ENCODE measurements at places on chromosomes 7 and 10.
A peak's percentile ranks its signal among the peaks of the same experiment; 100 is the strongest.

- no peak for DNase-seq
Observed at GRCh38 chr7:96346293-96346953, 24.5 kb upstream of the SLC25A13 start.

DNA sequence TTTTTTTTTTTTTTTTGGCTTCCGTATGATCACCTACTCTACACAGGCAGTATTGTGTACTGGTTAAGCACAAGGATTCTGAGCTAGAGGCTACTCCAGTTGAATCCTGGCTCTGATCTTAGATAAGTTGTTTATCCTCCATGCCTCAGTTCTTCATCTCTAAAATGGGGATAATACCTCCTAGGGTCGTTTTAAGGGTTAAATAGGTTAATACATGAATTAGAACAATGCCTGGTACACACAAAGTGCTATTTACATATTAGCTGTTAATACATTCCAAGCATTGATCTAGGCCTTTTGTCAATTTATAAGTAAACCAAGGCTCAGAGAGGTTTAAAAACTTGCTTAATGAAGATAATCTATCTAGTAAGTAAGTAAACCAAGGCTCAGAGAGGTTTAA, 59.0 kb downstream of the ST7 start:
- no peak for DNase-seq

DNA sequence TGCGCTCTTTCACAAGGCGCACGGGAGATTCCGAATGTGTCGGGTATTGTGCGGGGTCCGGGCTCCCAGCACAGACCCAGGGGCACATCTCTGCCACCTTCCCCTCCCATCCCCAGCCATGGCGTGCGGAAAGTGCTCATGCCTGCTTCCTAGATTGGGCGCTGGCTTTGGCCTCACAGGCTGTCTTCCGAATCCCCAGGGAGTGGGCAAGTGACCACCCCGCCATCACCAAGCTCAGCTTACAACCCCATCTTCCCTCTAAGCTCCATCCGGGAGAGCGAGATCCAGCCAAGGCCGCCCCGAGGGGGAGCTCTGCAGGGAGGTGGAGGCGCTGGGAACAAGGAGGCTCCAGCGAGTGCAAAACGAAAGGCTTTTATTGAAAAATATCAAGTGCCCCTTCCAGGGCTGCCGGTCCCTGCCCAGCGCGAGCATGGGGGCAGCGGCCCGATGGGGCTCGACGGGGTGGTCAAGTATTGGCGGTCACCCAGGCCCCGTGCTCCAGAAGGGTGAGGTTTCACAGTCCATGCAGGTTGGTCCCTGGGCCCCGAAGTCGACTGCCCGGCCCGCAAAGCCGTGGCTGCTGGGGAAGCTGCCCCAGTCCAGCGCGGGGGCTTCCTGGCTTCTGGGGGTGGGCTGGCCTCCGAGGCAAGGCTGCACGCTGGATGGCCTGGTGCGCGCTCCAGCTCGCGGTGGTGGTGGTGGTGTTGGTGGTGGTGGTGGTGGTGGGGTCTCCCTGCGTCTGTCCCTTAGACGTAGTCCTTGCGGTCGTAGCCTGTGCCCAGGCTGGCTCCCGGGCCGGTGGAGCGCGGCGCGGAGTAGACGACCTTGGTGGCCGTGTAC, 1.2 kb downstream of the CLDN3 start:
- no peak for DNase-seq

DNA sequence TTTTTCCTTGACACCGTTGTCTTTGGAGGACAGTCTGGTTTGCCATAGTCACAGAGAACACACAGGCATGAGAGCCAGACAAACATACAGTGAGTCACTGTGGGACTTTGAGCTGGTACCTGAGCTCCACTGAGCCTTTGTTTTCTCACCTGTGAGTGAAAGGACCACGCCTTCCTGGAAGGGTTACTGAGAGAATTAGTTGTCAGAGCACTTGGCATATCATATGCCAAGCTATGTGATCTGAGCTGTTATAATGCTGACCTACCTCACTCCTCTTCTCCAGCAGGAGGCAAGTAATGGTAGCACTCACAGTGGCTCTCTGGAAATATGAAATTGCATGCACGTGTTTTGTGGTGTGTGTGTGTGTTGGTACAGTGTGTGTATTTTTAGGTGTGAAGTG, 59.7 kb downstream of the CXCL12 start:
- DNase-seq = no peak

DNA sequence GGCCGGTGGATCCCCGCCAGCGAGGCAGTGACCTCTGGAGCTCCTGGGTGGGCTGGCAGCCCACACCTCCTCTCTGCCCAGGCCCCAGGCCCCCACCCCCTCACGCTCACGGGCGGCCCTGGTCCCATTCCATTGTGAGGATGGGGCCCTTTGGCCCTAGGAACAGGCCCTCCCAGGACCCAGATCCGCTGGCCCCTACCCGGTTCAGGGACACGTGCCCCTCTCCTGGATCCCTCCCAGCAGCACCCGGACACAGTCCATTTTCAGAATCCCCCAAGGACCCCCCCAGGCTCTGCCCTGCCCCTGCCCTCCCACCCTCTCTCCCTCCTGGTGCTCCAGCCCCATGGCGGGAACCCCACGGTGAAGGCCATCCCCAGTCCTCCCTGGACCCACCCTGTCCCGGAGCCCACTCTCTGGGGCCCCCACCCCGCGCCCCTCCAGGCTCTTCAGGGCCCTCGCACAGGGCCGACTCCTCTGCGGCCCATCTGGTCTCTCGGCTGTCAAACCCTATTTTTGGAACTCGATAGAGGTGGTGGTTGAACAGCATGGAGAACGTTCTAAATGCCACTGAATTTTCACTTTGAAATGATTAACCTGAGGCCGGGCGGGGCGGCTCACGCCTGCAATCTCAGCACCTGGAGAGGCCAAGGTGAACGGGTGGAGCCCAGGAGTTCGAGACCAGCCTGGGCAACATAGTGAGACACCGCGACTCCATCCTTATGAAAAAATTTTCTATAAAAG, 8.1 kb downstream of the ADAP1 start:
- DNase-seq = no peak

GRCh38 chr10:88431103-88431502, 152.0 kb downstream of the RNLS start:
- no peak for DNase-seq

GRCh38 chr7:127798023-127798422, 146.0 kb downstream of the SND1 start:
- DNase-seq = no peak

- no peak for DNase-seq
Observed at GRCh38 chr7:144738708-144739314, 97.0 kb downstream of the TPK1 start.

GRCh38 chr7:43583424-43584194, 701 bp downstream of the STK17A start:
- DNase-seq = no peak

DNA sequence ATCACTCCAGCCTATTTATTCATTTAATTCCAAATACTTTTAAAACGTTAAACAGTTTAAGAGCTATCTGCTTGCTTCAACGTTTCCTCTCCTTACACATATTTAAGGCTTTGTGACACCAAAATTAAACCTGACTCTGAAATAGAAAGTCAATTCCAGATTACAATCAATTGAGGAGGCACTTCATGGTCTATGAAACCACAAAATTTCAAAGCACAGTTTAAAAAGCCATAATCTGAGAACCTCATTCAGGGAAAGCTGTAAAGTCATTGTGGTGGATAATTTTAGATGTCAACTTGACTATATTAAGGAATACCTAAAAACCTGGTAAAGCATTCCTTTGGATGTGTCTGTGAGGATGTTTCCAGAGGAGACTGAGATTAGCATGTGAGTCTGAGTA, 6.2 kb downstream of the SNX13 start:
- DNase-seq = no peak

GRCh38 chr7:152647009-152647408, 28.9 kb downstream of the XRCC2 start:
- DNase-seq = no peak

DNA sequence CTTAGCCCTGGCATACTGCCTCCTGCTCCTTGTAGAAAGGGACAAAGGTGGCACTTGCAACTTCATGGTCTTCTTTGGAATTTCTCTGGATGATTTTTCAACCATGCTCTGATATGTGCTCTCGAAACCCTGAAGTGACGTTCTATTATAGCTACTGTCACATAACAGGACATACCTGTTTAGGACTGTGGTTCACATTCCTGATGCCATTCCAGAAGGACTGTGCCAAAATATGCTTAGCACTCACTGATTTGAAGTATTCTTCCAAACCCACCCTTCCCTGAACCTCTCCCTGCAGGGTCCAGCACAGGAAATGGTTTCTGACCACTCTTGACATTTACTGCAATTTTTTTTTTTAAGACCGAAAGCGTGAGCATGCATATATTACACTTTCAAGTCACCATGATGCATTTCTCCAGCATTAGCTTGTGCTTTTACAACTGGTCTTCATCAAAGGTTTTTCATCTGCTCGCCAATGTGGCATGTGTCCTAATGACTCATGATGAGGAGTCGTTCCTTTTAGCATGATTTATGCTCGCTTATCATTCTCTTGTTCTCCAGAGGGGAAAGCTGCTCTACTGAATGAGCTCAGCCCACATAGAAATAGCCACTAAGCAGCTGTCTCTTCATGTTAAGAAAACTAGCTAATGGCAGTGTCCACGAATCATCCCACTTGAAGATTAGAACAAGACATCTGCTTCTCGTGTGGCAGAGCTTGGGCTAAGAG, 135.2 kb downstream of the ADAM12 start:
- peak; percentile 64 for DNase-seq

- DNase-seq = no peak
Observed at GRCh38 chr10:8380833-8381496, 326.5 kb downstream of the GATA3 start.

DNA sequence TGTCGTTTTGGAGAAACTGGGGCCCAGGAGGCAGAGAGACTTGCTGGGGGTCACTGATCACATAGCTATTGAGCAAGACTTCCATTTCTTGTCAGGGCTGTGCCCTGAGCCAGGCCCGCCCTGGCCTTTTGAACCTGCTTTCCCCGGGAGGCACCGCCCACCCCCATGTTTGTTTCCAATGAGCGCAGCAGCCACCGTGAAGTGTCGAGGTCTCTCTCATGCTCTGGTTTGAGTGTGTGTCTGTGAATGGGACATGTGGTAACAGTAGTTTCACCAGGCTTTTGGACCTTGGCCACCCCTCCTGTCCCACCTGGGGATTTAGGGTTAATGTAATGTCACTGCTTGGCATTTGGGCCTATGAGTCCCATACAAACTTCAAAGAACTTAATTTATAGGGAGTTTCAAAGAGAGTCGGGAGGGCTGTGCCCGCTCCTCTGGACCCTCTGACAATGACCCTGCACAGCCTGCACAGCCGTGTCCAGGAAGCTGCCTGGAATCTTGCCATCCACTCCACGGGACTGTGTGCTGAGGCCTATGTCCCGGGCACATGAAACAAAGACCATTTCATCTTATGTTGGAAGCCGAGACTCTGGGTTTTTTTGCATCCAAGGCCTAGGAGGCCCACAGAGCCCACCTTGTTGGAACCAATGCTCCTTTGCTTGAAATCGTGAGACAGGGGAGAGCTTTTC, 6.3 kb downstream of the PRF1 start:
- DNase-seq = no peak

GRCh38 chr10:110923856-110924493, 4.6 kb downstream of the SHOC2 start:
- DNase-seq = no peak

- DNase-seq = no peak
Observed at GRCh38 chr7:98879198-98879978, 1.1 kb downstream of the TRRAP start.

- no peak for DNase-seq
Observed at GRCh38 chr7:46576950-46577349, 655.9 kb upstream of the IGFBP3 start.

DNA sequence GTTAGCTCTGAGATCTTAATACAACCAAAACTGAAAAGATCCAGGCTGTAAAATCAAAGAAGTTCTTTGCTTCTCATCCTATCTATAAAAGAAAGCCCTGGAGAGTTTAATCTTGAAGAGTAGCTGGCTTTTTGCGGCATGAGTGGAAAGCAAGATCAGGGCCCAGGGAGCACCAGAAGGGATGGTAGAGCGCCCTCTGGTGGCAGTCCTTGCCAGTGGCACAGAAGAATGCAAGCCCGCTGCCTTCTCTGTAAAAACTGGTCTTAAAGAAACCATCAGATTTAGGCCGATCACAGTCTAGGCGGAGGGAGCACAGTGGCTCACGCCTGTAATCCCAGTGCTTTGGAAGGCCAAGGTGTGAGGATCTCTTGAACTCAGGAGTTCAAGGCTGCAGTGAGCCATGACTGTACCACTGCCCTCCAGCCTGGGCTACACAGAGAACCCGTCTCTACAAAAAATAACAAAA, 35.6 kb downstream of the CPN1 start:
- DNase-seq = peak; percentile 74

- no peak for DNase-seq
Observed at GRCh38 chr10:121217331-121217730, 366.2 kb downstream of the WDR11 start.

GRCh38 chr10:43957267-43958070, 308.8 kb upstream of the ZNF32 start:
- no peak for DNase-seq

GRCh38 chr7:120185940-120186682, 86.9 kb upstream of the KCND2 start:
- no peak for DNase-seq

GRCh38 chr10:3622845-3623621, 162.0 kb downstream of the KLF6 start:
- DNase-seq = no peak

- DNase-seq = no peak
Observed at GRCh38 chr7:41808541-41808940, 105.7 kb upstream of the INHBA start.

DNA sequence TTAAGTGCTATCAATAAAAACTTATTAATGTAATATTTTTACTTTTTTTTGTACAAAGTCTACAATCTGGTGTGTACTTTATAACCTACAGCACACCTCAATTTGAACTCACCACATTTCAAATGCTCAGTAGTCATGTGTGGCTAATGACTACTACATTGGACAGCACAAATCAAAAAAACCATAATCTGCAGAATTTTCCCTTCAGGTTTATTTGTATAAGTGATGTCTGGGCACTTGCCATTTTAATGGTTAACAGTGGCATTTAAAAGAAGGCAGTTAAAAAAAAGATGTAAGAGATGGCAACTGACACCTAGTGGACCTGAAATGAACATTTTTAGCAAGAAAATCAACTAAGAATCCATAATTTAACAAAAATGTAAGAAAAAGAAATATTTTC, 124.6 kb upstream of the NRBF2 start:
- no peak for DNase-seq

DNA sequence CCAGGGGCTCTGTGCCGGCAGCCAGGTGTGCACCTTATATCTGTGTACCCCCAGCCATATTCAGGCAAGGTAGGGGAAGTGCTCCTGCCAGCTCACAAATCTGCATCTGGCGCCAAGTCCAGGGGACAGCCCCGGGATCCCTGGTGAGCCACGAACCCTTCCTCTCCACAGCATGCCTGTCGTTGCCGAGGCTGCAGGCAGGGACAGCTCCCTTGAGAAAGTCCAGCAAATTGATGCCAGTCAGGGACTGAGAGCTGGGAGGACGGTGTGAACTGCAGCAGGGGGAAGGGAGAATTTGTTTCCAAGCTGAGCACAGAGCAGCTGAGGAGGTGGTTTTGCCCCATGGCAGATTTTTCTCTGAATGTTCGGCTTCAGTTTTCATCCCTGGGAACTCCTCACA, 919 bp downstream of the PLA2G12B start:
- no peak for DNase-seq

- DNase-seq = no peak
Observed at GRCh38 chr10:31520986-31521831, 202.2 kb downstream of the ZEB1 start.
